ENCODE measurements at places on chromosomes 5 and 9.

DNA sequence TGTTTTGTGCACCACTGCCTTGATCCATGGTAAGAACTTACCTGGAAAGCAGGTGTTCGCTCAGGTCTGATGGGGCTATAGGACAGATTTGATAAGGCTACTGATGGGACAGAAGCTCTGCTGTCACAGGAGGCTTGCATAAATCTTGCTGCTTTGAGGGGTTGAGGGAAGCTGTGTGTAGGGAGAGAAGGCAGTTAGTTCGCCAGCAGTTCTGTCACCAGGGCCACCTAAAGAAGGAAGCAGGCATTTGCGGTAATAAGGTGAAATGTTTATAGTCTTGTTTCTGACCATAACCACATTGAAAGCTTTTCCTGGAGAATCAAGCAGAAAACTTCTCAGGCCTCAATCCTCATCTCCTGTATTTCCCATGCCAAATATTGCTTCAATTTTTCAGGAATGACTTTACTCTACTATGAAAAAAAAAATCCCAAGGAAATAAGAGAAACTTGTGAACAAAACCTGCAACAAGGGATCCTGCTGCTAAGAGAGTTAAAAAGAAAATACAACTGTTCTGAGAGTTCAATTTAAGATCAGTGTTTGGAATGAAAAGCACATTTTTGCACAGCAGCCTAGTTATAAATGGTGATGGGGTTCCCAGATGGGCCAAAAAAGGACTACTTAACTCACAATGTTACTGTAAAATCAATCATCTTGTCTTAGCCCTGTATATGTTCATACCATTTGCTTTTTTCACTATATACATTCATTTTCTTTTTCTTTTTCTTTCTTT lies 122.0 kb upstream of the RANBP3L start:
- DNase-seq = no peak

DNA sequence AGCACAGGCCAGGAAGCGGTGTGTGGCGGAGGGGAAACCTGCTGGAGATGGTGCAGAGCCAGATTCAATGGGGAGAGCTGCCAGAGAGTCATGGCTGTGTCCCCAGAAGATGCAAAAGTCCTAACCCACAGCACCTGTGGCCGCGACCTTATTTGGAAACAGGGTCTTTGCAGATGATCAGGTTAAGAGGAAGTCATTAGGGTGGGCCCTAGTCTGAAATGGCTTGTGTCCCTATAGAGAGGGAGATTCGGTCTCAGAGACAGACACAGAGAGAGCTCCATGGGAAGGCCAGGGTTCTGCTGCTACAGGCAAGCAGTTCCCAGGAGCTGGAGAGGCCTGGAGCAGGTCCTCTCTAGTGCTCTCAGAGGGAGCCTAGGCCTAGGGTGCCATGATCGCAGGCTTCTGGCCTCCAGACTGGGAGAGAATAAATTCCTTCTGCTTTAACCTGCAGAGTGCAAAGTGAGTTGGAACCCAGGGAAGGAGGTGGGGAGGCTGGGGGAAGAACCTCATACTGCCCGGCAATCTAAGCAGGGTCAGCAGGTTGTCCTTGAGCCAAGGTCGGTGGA lies 1.9 kb upstream of the LPCAT1 start:
- no peak for DNase-seq

DNA sequence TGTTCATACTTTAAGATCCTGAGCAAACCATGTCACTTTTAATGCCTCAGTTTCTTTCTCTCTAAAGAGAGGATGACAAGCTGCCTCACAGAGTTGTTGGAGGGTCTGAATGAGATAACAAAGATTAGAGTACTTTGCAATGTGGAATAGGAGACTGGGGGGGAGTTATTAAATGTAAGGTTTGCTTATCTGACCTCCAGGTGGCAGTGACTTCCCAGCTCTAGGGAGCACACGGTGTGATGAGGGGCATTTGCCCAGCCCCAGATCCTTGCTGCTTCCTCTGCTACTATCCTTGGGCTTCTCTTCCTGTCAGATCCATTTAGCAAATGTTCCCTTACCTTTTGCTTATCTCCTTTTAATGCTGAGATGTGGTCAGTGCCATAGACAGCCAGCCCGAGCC lies 30.7 kb downstream of the ENHO start:
- DNase-seq = no peak

DNA sequence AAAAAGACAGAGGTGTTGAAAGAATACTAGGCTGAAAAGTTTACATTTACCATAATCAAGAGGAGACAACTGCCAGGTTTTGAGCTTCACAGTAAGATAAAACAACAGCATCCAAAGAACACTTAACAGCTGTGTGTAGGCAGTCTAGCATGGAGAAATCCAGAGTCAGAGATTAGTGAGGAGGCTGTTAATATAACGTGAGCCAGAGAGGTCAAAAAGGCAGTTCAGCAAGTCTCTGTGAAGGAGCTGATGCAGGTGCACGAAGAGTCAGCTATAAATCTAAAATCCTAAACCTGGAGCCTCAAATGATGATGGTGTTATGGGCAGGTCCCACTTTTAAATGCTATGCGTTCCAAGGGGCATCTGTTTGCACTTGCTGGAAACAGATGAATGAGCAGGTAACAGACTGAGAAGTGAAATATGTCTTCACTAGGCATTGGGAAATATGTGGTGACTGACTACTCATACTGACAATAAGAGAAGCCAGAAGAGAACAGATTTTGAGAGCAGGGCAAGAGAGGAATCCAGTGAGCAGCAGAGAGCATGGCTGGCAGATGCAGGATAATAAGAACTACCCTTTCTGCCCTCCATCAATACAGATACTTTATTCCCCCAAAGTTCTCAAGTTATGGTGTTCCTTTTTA lies 8.7 kb downstream of the APTX start:
- no peak for DNase-seq

GRCh38 chr9:130465383-130466096 lies 20.8 kb downstream of the ASS1 start:
- DNase-seq = no peak

DNA sequence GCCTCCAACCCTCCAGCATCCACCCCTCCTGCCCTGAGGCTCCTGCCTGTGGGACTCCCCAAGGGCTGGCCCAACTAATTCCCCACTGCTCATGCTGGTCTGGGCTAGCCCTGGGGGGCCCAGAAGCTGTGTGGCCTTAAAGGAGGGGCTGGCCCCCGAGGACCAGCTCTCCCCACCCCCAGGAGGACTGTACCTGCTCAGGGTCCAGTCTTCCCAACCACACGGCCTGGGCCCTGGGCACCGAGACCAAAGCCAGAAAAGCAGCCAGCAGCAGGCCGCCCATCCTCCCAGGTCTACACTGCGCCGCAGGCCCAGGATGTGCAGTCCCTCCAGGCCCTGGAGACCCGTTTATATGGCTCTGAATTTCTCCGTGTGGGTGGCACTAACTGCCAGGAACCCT lies at the start of gene LCN6:
TSS of gene LCN6 (minus strand) at position 325 of the 400 bp plus-strand sequence. CDS start at position 283, 42 bp downstream.
- DNase-seq = no peak

GRCh38 chr5:93381057-93381456 lies 200.0 kb downstream of the NR2F1-AS1 start:
- no peak for DNase-seq

GRCh38 chr9:137970686-137971476 lies 93.3 kb downstream of the CACNA1B start:
- no peak for DNase-seq

- no peak for DNase-seq
Measured at GRCh38 chr9:9045572-9045971, 1246.0 kb upstream of the DMAC1 start.

DNA sequence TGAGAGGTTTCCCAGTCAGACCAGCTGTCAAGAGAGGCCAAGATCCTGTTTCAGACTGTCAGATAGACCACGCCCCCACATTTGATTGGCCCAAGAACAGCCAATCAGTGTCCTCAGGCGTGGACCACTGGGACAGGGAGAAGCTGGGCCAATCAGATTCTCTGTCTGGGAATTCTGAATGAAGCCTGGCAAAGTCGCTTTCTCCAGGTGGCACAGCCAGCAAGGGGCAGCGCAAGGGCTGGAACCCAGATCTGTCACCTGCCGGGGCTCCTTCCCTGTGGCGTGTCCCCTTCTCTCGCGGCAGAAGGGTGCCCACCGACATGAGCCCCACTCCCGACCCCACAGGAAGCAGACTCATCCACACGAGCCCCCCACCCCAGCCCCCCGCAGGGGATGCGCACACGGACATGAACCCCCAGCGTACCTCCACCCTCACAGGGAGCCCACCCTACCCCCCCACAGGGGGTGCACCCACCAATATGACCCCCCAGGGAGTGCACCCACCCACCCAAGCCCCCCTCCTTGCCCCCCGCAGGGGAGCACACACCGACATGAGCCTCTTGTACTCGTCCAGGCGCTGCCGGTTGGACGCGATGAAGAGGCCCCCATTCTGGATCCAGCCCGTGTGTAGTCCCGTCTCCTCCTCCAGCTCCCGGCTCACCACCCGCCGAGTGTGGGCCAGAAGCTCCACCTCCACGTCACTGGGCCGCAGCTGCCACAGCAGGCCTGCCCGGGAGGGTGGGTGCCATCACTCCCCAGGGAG lies 6.1 kb downstream of the SARDH start:
- no peak for DNase-seq

- DNase-seq = no peak
Measured at GRCh38 chr5:103638979-103639378, 76.4 kb upstream of the NUDT12 start.

- DNase-seq = no peak
Measured at GRCh38 chr5:51582871-51583394, 199.7 kb downstream of the ISL1 start.

- DNase-seq = no peak
Measured at GRCh38 chr5:100539519-100539918, 4.3 kb downstream of the FAM174A start.

Measured in stimulated activated CD8-positive, alpha-beta memory T cell treated with anti-CD3 and anti-CD28 coated beads, Interleukin-4, amount 100 ng/mL, for 1 hour (primary cell).